Fibroblast of lung (primary cell): ENCODE measurements at places on chromosomes 1 and 21.

DNA sequence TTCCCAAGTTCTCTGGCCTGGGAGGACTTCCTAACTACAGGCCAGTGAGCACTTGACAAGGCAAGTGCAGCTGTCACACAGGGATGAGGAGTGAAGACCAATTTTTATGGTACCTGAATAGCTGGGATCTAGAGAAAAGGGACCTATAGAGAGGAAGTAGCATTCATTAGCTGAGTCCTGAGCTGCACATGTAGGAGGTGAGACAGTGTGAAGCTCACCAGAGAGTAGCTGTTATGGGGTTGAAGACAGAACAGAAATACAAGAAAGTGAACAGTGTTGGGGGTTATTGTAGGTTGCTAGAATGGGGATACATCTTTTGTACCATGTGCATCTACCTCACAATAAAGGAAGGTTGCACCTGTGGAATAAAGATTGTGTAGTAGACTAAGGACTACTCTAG, 37.7 kb upstream of the PYHIN1 start:
- no peaks in the 10 kb centered on the region for H3K27me3 ChIP-seq
- no peak overlapping the region for H3K27ac ChIP-seq
- no peaks in the 10 kb centered on the region for H3K4me1 ChIP-seq

- DNase-seq, result no peak
- H3K27ac ChIP-seq, result no peak overlapping the region
- H3K4me1 ChIP-seq, result peaks cover 2% of the 10 kb centered on the region
- H3K4me3 ChIP-seq, result no peak overlapping the region
Measured at GRCh38 chr1:46188295-46189030, 9.8 kb downstream of the POMGNT1 start.

DNA sequence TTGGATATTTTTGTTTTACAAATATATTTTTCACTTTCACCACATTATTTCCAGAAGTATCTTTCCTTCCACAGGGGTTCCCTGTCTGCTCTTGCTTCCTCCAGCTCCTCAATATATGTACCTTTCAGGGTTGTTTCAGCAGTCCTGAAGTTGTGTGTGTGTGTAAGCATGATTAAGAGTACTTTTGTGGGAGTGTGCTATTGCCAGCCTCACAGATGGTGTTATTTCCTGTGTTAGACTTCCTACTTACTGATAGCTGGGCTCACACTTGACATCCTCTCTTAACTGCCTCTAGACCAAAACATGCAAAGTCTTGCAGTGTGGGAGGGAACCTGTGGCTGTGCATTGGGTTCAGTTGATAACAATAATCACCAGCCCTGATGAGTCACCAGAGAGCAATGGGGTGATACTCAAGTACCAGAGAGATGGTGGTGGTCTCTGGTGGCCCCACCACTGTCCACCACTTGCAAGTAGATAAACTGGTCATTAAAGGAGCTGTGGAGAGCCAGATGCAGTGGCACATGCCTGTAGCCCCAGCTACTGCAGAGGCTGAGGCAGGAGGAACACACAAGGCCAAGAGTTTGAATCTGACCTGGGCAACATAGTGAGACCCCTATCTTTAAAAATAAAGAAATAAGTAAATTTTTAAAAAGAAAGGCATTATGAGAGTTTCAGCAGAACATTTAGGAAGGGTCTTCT, 126.7 kb downstream of the NR5A2 start:
- DNase-seq, result no peak
- no peaks in the 10 kb centered on the region for H3K36me3 ChIP-seq
- no peaks in the 10 kb centered on the region for H3K4me1 ChIP-seq
- H3K27ac ChIP-seq, result no peak overlapping the region
- no peak overlapping the region for H3K4me3 ChIP-seq

DNA sequence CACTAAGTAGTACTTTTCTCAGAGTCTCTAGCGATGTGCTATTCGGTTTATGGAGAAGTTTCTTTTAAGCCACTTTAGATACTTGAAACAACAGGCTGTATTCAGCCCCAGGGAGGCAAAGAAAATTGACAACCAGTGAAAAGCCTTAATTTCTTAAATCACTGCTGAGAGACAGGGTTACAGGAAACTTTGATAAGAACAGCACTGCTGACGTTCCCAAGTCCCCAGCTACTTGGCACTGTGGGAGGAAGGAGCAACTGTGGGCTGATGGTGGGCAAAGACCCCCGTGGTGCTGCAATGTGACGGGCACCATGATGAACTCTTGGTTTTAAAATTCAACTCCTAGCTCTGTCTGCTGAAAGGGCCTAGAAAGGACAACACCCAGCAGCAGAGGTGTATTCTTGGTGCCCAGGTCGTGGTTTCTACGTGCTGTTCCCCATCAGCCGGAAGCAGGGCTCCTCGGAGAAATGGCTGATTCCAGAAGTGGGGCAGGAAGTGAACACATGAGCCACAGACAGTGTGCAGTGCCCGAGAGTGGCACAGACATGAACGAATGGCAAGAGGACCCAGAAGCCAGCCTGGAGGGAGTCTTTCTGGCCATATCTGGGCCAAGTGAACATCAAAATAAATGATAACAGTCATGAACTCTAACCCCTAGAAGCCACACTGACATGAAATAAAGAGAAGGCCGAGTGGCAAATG, 5.3 kb downstream of the PTTG1IP start:
- H3K27ac ChIP-seq, result peak overlapping the region; percentile 95
- peaks cover 42% of the 10 kb centered on the region for H3K4me1 ChIP-seq
- peaks cover 6% of the 10 kb centered on the region for H3K36me3 ChIP-seq
- no peak overlapping the region for H3K4me3 ChIP-seq
- no peaks in the 10 kb centered on the region for H3K27me3 ChIP-seq

DNA sequence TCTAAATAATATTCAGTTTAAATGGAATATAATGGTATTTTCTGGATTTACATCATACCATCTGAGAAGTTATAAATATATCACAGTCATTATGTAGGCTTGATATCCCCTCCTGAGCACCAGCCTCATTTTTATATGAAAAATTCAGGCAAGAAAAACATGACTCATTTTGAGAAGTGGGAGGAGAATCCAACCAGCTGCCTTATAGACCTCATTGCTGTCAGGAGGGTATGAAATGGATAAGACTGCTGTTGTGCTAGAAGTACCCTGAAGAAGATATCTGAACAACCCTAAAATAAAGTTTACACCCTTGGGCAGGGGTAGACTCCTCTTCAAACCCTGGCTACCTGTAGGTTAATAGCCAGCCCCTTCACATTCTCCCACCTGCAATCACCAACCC, 8.8 kb downstream of the GIPC2 start:
- H3K4me1 ChIP-seq, result no peaks in the 10 kb centered on the region
- H3K36me3 ChIP-seq, result no peaks in the 10 kb centered on the region
- H3K27me3 ChIP-seq, result no peaks in the 10 kb centered on the region
- H3K27ac ChIP-seq, result no peak overlapping the region
- DNase-seq, result peak; percentile 61
- no peak overlapping the region for H3K4me3 ChIP-seq

GRCh38 chr1:15598436-15598835, 13.6 kb upstream of the AGMAT start:
- H3K4me1 ChIP-seq, result no peaks in the 10 kb centered on the region
- H3K36me3 ChIP-seq, result no peaks in the 10 kb centered on the region
- H3K27ac ChIP-seq, result no peak overlapping the region
- DNase-seq, result no peak
- H3K27me3 ChIP-seq, result no peaks in the 10 kb centered on the region
- H3K4me3 ChIP-seq, result no peak overlapping the region

GRCh38 chr1:38600905-38601304, 258.7 kb downstream of the RRAGC start:
- H3K27ac ChIP-seq, result no peak overlapping the region
- no peaks in the 10 kb centered on the region for H3K27me3 ChIP-seq
- DNase-seq, result no peak
- H3K4me1 ChIP-seq, result no peaks in the 10 kb centered on the region

GRCh38 chr1:27106561-27107323, 48.2 kb downstream of the SLC9A1 start:
- peaks cover 10% of the 10 kb centered on the region for H3K4me1 ChIP-seq
- no peak overlapping the region for H3K27ac ChIP-seq
- no peak overlapping the region for H3K4me3 ChIP-seq
- no peaks in the 10 kb centered on the region for H3K27me3 ChIP-seq

DNA sequence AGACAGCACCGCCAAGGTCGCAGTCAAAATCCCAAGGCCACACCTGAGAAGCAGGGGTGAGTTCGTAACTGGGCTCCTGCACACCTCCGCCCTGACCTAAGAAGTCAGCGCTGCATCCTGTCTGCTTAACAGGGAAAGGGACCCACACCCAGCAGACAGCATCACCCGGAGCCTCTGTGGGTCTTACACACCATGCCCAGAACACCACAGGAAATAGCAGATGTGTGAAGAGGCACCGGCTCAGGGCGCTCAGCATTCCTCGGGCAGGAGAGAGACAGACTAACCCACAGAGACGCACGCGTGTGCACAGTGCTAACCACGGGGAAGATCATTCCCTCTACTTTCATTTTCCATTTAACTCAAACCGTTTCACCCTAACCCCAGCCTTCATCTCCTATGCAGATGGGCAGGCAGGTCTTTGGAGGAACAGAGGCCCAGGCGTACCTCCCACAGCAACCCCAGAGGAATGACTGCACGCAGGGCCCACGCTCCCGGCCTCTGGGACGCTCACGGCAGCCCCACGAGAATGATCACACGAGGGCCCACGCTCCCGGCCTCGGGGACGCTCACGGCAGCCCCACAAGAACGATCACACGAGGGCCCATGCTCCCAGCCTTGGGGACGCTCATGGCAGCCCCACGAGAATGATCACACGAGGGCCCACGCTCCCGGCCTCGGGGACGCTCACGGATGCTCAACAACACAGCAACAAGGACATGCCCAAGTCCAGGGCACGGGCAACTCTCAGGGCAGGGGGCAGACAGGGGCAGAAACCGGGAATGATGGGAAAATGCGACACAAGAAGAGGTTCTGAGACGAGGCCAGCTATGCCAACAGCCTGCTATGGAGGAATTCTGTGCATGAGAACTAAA, 20.9 kb downstream of the POFUT2 start:
- H3K36me3 ChIP-seq, result peaks cover 29% of the 10 kb centered on the region
- H3K4me1 ChIP-seq, result no peaks in the 10 kb centered on the region
- DNase-seq, result no peak
- H3K4me3 ChIP-seq, result no peak overlapping the region
- no peak overlapping the region for H3K27ac ChIP-seq

GRCh38 chr1:45669859-45670655, 16.3 kb downstream of the GPBP1L1 start:
- H3K36me3 ChIP-seq, result peaks cover 1% of the 10 kb centered on the region
- DNase-seq, result no peak
- H3K27ac ChIP-seq, result no peak overlapping the region
- no peaks in the 10 kb centered on the region for H3K27me3 ChIP-seq
- H3K4me3 ChIP-seq, result no peak overlapping the region
- peaks cover 12% of the 10 kb centered on the region for H3K4me1 ChIP-seq

DNA sequence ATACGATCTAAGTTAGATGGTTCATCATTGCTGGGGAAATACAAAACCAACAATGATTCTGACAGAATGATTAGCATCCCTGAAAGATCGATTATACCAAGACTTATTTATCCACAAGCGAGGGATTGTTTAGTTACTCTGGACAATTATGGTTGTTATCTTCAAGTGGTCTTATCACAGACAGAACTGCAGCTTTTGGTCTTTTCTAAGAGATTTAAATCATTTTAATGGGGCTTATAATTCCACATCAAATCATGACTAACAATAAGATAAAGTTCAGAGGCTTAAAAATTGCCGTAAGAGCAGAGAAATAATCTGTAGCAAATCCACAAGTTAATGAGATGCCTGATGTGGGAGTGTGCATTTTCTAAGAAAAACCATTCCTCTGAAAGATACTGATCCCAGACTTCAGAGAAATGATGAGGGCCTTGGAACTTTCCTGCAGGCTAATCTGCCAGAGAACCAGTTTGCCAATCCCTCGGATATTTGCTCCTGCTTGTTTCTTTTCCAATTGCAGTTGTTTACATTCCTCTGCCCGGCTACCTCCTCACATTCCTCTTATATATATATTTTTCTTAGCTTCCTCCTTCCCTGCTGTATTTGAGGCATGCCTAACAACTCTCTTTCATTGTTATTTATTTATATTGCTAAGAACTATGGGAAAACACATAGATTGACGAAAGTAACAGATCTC, 134.8 kb downstream of the BACH1 start:
- H3K36me3 ChIP-seq, result no peaks in the 10 kb centered on the region
- no peak overlapping the region for H3K27ac ChIP-seq
- H3K4me3 ChIP-seq, result no peak overlapping the region
- no peaks in the 10 kb centered on the region for H3K27me3 ChIP-seq
- no peaks in the 10 kb centered on the region for H3K4me1 ChIP-seq
- peak; percentile 16 for DNase-seq

GRCh38 chr1:153428791-153429190, 12.5 kb downstream of the S100A7A start:
- DNase-seq, result no peak
- H3K4me3 ChIP-seq, result no peak overlapping the region
- H3K4me1 ChIP-seq, result no peaks in the 10 kb centered on the region
- no peaks in the 10 kb centered on the region for H3K27me3 ChIP-seq

DNA sequence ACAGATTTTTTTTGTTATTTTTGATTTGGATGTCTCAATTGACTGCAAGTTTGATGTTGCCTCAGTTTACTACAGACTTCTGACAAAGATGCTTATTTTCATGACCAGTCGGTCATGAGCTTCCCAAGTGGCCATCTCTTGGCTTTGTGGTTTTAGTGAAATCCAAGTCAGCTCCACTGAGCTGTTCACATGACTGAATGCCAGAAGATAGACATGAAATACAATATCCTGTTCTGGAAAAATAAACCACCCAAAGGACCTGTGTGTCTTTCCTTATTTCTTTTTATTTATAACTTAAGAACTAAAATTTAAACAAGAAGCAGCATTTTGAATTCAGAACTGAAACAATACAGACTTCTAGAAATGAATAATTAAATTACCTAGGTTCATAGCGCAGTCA, 89.3 kb downstream of the HMCN1 start:
- H3K27ac ChIP-seq, result no peak overlapping the region
- no peaks in the 10 kb centered on the region for H3K27me3 ChIP-seq
- no peaks in the 10 kb centered on the region for H3K4me1 ChIP-seq
- no peak overlapping the region for H3K4me3 ChIP-seq
- H3K36me3 ChIP-seq, result no peaks in the 10 kb centered on the region
- DNase-seq, result peak; percentile 66

DNA sequence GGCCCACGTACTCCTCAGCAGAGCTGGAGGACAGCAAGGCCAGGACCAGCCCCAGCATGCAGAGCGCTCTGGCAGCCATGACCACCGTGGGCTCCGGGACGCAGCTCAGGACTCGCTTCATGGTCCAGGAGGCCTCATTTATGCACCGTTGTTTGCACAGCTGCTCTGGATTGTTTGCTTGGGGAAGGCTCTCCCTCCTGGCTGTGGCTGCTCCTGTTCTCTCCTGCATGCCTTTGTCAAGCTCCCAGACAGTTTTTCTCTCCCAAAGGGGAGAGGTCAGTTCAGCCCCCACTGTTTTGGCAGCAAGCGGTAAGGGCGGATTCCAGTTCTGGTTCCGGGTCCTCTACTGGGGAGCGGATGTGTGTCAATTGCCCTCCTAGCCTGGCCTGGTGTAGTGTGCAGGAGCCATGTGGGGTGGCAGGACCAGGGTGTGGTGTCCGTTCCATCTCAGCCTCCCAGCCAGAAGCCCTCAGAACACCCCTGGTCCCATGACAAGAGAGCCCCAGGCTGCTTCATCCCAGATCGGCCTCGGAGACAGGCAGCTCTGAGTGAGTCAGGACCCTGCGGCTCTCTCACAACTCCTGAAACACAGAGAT, at the start of gene TFF3:
TSS of gene TFF3 (minus strand) at position 114 of the 596 bp plus-strand sequence. CDS start at position 79, 35 bp downstream.
- no peak within 1 kb of the TSS for H3K4me3 ChIP-seq
- H3K27ac ChIP-seq, result no peak within 1 kb of the TSS
- DNase-seq, result no peak
- H3K36me3 ChIP-seq, result no peaks in the 10 kb centered on the region
